ENCODE measurements at places on chromosomes 3 and 15.

GRCh38 chr15:39360452-39360851 lies 220.4 kb upstream of the THBS1 start:
- no peak for DNase-seq

- no peak for DNase-seq
Measured at GRCh38 chr3:94596141-94596540, 533.3 kb downstream of the NSUN3 start.

DNA sequence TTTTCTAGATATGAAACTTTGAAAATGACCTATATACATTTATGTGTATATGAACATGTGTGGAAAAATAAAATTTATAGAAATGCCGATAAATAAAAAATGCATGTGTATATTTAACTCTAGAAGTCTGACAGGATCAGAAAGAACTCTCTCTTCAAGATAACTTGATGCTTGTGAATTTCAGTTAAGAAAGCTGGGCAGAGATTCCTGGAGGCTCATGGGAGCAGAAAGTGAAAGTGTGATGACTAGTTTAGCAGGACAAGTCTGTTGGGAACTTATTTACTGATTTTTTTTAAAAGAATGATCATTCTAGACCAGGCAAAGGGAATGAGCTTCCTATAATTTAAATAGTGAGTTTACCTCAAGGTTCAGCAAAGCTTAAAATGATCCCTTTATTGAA lies 81.5 kb upstream of the KCNAB1 start:
- no peak for DNase-seq

GRCh38 chr3:126376444-126376843 lies 18.3 kb upstream of the CFAP100 start:
- no peak for DNase-seq

DNA sequence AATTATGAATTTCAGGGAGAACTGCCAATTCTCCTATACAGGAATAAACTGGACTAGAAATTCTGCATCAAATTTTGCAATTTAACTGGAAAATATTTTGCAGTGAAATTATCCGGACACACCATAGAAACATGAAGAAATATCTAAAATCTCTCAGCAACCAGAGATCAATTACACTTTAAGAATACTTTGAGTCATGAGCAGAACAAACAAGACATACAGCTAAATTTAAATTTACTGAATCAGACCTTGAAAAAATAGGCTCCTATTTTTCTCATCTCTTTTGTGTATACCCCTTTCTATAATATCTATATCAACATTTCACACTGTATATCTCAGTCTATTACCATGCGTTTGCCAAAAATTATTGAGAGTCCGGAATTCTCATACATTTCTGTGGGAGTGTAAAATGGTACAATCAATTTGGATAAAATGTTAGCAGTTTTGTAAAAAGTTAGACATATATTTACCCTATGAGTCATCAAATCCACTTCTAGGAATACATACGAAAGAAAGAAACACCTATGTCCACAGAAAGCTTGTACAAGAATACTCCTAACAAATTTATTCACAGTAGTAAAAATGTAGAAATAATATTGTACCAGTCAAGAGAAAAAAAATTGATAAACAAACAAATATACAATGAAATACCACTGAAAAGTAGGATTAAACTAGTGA lies 593.1 kb upstream of the NECTIN3 start:
- DNase-seq = no peak

DNA sequence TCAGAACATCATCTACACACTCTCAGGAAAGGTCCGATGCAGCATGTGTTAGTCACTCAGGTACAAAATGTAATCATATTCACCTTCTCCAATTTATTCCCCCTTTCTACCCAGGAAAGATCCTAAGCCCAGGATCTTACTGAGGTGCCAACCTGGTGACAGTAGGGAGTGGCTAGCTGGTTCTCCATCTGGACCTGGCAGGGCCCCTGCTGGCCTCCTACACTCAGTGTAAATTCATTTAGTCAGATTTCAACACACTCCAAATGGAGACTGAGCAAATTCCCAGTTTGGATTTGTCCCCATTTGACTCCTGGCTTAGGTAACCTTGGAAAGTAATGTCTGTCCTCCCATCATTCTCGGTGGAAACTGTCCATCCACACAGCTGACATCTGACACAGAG lies 47.3 kb downstream of the SYNPR start:
- no peak for DNase-seq

GRCh38 chr3:169953462-169954141 lies 13.0 kb upstream of the SEC62 start:
- DNase-seq = no peak

DNA sequence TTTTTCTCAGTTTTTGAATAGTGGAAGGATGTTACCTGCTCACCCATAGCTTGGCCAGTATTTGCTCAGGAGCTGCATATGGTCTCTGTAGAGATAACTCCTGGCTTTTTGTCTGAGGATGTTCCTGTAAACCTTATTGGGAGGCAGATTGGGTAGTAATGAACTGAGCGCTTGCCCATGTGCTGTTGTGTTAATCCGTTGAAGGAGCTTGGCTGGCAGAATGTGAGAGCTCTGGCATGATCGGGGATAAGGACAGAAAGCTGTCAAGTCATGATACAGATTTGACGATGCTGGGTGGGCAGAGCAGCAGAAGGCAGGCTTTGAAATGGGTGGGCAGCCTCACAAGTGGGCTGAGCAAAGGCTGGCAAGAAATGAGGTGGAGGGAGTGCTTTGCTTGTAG lies 27.4 kb downstream of the SH3GL3 start:
- no peak for DNase-seq

DNA sequence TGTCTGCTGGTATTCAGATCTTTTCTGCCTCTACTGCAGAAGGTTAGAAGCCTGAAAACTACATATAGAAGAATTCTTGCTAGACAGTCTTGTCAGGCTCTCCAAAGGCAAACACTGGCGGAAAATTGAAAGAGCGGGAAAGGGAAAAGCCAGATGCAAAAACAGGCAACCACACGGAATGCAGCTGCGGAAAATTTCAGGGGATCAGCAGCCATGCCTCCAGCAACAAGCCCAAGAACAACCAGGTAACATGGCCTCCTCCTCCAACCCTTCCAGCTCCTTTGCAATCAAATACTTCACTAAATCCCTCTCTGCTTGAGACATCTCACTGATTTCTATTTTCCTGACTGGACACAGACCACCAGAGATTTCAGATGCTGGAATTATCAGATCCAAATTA lies 9.6 kb downstream of the UBP1 start:
- no peak for DNase-seq

DNA sequence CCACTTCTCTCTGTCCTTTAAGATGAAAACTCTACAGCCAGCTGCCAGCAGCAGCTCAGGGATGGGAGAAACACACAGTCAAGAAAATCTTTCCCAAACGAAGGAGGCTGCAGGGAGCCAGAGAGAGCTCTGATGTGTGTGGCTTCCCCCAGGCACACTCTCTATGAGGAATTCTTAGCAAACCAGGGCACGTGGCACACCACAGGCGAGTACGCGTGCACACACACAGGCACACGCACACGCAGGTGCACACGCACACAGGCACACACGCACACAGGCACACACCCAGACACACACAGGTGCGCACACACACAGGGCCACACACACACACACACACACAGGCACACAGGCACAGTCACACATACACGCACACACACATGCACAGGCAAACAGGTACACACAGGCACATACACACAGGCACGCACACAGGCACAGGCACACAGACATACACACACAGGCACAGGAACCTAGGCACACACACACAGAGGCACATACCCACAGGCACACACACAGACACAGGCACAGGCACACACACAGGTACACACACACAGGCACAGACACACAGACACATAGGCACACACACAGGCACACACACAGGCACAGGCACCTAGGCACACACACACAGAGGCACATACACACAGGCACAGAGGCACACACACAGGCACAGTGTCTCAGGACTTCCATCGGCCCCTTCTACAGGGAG lies 91.5 kb upstream of the ATP2B2 start:
- no peak for DNase-seq

GRCh38 chr3:147989344-147989743 lies 580.2 kb downstream of the ZIC1 start:
- DNase-seq = no peak

DNA sequence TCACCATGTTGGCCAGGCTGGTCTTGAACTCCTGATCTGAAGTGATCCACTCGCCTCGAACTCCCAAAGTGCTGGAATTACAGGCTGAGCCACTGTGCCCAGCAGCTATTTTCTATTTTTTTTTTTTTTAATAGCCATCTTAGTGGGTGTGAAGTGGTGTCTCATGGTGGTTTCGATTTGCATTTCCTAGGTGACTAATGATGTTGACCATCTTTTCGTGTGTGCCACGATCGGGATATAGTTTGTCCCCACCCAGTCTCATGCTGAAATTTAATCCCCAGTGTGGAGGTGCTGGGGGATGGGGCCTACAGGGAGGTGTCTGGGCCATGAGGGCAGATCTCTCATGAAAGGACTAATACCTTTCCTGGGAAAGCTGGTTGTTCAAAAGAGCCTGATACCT lies 41.8 kb upstream of the MUC13 start:
- DNase-seq = no peak

GRCh38 chr3:77377717-77378116 lies 337.8 kb downstream of the ROBO2 start:
- DNase-seq = no peak

GRCh38 chr3:64361962-64362735 lies 136.9 kb upstream of the PRICKLE2 start:
- DNase-seq = no peak

DNA sequence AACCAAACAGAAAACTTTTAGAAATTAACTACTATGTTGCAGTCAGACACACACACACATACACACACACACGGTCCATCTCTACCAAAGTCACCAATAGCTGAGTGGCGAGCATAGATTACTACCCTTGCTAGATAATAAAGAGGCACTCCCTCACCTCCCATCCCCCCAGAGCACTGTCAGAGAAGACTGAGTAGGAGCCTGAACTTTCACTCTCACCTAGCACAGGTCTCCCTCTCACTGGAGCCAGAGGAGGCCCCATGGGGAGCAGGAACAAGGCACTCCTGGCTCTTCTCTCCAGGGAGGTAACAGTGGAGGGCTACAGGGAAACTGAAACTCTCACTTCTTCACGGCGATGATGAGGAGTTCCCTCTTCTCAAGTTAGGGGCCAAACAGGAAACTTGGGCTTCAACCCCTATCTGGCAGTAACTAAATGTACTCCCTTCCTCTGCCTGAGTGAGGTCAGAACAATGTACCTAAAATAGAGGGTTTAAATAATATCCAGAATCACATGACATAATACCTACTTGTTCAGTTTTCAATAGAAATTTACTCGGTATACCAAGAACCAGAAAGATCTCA lies 975.3 kb upstream of the GBE1 start:
- no peak for DNase-seq

- DNase-seq = no peak
Measured at GRCh38 chr3:12838179-12838965, 3.0 kb downstream of the RPL32 start.

DNA sequence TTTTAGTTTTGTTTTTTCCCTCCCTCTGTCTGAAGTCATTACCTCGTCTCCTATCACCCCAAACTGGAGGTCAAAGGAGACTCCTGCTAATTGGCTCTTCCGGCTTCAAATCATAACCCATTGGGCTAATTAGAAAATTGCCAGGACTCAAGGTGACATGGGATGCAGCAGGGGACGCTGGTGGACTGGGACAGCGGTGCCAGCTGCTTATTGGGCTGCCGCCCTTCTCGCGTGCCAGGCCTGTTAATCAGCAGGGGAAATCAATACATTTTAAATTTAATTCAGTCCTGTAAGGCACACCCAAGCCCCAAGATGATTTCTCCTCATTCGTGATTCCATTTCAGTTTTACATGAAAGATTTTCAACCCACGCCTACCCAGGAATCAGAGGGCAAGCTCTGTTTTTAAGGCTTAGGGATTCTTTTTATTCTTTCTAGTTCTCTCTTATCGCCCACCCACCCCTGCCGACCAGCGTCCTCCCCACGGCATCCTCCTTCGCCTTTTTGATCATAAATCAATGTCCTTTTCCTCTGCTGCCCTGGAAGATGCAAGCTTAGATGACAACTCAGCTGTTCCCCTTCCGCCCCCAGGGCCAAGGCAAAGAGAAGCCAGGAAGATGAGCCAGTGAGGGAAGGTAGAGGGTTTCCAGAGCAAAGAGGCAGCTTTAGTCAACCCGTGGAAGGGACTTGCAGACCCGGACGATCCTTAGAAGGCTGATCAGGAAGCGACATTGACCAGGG lies 329.6 kb downstream of the UACA start:
- DNase-seq = no peak

DNA sequence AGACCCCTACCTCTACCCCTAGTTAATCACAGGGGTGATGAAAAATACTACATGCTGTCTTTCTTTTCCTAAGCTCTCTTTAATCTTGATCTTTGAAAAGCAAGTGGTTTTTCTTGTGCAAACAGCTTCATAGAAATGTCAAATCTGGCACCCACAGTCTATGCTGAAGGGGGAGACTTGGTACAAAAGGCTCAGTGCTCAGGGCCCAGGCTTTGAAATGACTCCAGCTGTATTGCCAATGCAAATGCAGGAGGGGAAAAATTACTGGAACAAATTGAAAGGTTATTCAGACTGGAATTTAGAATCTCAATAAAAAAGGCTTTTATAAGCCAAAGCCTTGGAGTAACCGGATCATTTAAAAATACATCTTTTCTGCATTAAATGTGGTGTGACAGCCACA lies 223.9 kb downstream of the LRTM1 start:
- DNase-seq = no peak

DNA sequence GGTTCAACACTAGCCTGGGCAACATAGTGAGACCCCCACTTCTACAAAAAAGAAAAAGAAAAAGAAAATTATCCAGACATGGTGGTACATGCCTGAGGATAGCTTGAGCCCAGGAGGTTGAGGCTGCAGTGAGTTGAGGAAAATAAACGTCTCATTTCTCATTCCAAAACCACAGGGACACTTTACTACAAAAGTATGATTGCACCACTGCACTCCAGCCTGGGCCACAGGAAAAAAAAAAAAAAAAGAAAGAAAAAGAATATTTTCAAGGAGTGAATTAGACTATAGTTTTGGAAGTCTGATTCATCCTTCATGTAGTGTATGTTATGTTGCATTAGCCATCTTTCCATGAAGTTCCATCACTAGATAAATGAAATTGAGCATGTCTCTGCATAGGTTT lies 149.5 kb upstream of the THBS1 start:
- DNase-seq = no peak

GRCh38 chr3:177835008-177835407 lies 637.7 kb upstream of the TBL1XR1 start:
- DNase-seq = no peak

DNA sequence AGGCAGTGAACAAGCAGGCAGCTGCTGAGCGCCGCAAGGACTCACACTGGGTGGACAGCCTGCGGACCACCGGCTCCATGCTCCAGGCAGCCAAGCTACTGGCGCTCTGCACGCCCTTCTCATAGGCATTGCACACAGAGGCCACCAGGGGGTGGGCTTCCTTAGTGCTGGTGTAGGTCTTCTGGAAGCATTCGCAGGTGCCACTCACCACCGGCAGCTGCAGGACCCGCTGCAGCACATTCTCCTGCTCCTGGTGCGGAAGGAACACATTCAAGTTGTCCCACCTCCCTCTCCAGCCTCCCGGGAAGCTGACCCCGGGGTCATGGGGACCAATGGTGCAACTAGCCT lies 6.0 kb downstream of the PLIN1 start:
- DNase-seq = no peak
